Astrocyte (in vitro differentiated cells and primary cell): ENCODE measurements at places on chromosomes 11 and 22. TPM values are rescaled to one million over a fixed set of nuclear protein-coding genes. Genes with fewer than 3 reads are reported as not detected.

- H3K27ac ChIP-seq = no peak overlapping the region
- no peaks in the 10 kb centered on the region for H3K36me3 ChIP-seq
- H3K4me1 ChIP-seq = peaks cover 9% of the 10 kb centered on the region
- H3K27me3 ChIP-seq = peaks cover 7% of the 10 kb centered on the region
Observed at GRCh38 chr11:116072601-116073410, 568.6 kb upstream of the CADM1 start.

GDPD4 gene
- total RNA-seq = not detected in 2 replicates

GRCh38 chr11:68351450-68352275 lies 39.3 kb downstream of the LRP5 start:
- no peaks in the 10 kb centered on the region for H3K27me3 ChIP-seq
- H3K36me3 ChIP-seq = no peaks in the 10 kb centered on the region

TSSC4 gene
- total RNA-seq = 60.9 and 70.0 TPM in 2 replicates

DNA sequence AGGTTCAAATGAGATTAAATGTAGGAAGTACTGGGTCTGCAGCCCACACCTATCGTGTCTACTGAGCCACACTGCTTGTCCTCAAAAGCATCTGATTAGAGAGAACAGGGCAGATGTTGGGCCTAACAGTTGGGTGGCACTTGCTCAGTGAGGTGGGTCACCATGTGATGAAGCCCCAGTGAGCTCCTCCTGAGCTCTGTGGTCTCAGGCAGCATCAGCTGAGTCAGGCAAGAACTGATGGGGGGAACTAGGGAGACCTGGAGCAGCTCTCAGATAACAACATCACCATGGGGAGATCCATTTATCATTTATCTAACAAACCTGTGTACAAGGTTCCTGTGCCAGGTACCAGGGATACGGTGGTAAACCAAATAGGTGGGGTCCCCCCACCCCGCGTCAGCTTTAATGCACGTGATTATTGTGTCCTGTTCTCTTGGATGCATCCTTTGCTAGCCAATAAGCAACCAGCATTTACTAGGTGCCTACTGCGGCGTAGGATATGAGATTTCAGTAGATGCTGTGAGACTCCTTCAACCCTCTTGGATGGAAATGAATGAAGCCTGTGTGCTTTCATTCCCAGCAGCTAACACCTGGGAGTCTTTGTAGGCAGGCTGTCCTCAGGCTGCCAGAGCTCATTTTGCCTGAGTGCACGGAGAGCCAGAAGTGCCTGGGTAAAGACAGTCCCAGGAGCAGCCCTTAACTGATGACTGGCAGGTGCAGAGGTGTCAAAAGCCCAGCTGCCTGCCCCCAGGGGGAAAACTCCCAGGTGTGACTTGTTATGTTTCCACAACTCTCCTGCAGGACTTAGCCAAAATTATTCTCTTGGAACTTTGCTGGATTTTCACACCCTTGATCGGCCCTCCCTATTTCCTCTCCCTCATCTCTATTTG lies 73.6 kb upstream of the NARS2 start:
- no peak for DNase-seq
- H3K27me3 ChIP-seq = no peaks in the 10 kb centered on the region
- no peak overlapping the region for H3K4me3 ChIP-seq
- no peak overlapping the region for H3K27ac ChIP-seq
- H3K36me3 ChIP-seq = no peaks in the 10 kb centered on the region

DNA sequence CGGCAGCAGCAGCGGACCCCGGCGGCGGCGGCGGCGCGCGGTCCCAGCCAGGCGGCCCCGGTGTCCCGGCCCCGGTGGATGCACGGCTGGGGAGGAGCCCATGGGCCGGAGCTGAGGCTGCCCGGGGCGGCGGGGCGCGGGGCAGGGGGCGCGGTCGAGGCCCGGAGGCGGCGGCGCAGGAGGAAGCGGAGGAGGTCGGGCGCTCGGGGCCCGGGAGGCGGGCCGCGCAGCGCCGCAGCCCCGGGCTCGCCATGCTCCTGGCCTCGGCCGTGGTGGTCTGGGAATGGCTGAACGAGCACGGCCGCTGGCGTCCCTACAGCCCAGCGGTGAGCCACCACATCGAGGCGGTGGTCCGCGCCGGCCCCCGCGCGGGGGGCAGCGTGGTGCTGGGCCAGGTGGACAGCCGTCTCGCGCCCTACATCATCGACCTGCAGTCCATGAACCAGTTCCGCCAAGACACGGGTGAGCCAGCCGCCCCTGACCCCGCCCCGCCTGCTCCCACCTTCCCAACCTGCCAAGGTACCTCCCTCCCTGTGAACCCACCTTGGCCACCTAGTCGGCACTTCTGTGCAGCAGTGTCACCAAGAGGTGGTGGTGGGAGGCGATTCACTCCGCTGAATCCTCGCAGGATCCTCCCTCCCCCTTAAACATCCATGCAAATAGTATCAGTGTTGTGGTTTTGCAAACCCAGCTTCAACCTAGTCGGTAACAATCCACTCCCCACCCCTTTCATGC lies 580 bp downstream of the DTX4 start:
- peak overlapping the region; percentile 64 for H3K4me3 ChIP-seq
- peaks cover 47% of the 10 kb centered on the region for H3K27me3 ChIP-seq
- no peak overlapping the region for H3K27ac ChIP-seq
- H3K36me3 ChIP-seq = no peaks in the 10 kb centered on the region
